Colonic mucosa (tissue), 4 donors: ENCODE measurements at places on chromosomes 4 and X. TPM values are rescaled to one million over a fixed set of nuclear protein-coding genes. Genes with fewer than 3 reads are reported as not detected.

ZFP42 gene
- not detected for total RNA-seq

C4orf36 gene
- not detected for total RNA-seq

GRCh38 chr4:4574792-4575191, 32.9 kb upstream of the STX18 start:
- no peaks in the 10 kb centered on the region for H3K36me3 ChIP-seq
- peak overlapping the region; percentile 59 for H3K4me3 ChIP-seq
- H3K4me1 ChIP-seq, result no peaks in the 10 kb centered on the region
- H3K27me3 ChIP-seq, result no peaks in the 10 kb centered on the region

DNA sequence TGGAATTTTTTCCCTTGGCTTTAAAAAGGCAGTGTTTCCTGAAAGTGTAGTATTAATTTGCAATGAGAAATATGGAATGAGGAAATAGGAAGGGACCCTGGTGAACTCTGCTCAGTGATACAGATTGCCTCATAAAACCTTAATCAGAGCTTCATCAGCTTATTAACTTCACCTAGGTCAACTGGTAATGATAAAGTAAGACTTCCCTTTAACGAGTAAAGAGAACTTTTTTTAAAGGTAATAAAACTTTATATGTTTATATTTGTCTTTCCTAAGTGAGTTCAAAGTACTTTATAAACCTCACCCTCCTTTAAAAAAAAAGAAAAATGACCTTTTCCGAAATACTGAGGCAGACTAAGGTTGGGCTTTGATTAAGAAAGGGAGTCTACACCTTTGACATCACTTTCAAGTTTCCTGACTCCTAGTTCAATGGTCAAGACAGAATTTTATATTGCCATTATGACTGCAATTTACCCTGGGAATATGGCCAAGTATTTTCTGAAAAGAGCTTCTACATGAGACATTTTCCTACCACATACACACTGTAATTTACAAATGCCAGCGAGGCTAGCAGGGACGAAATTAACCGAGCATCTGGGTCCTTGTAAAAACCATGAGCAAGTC, 706.3 kb upstream of the TENM3 start:
- H3K36me3 ChIP-seq, result no peaks in the 10 kb centered on the region
- no peak overlapping the region for H3K4me3 ChIP-seq
- H3K4me1 ChIP-seq, result peaks cover 10% of the 10 kb centered on the region
- H3K27me3 ChIP-seq, result no peaks in the 10 kb centered on the region

TCP11X2 gene
- not detected for total RNA-seq

TAB3 gene
- 22.2 TPM for total RNA-seq

SRPK3 gene
- 2.3 TPM for total RNA-seq

PNCK gene
- total RNA-seq, result 11.1 TPM

NLRP2B gene
- not detected for total RNA-seq

ADH1A gene
- 0.16 TPM for total RNA-seq

- no peaks in the 10 kb centered on the region for H3K4me1 ChIP-seq
- H3K27ac ChIP-seq, result no peak overlapping the region
- no peak overlapping the region for H3K4me3 ChIP-seq
Measured at GRCh38 chr4:152009031-152009670, 248.3 kb upstream of the GATB start.

GRCh38 chr4:179145746-179146525, 1703.7 kb upstream of the AGA start:
- H3K4me1 ChIP-seq, result no peaks in the 10 kb centered on the region
- no peak overlapping the region for H3K4me3 ChIP-seq
- no peaks in the 10 kb centered on the region for H3K27me3 ChIP-seq
- H3K36me3 ChIP-seq, result no peaks in the 10 kb centered on the region

- H3K27me3 ChIP-seq, result no peaks in the 10 kb centered on the region
- H3K4me3 ChIP-seq, result peak overlapping the region; percentile 30
- H3K27ac ChIP-seq, result no peak overlapping the region
- H3K4me1 ChIP-seq, result no peaks in the 10 kb centered on the region
- H3K36me3 ChIP-seq, result no peaks in the 10 kb centered on the region
Measured at GRCh38 chrX:53071604-53072417, 10.4 kb upstream of the TSPYL2 start.

- no peaks in the 10 kb centered on the region for H3K36me3 ChIP-seq
- no peak overlapping the region for H3K4me3 ChIP-seq
- H3K27ac ChIP-seq, result no peak overlapping the region
- no peaks in the 10 kb centered on the region for H3K27me3 ChIP-seq
- H3K4me1 ChIP-seq, result no peaks in the 10 kb centered on the region
Measured at GRCh38 chrX:149469406-149469805, 35.7 kb downstream of the IDS start.

- no peak for DNase-seq
- H3K27ac ChIP-seq, result no peak overlapping the region
- H3K36me3 ChIP-seq, result no peaks in the 10 kb centered on the region
- no peak overlapping the region for H3K4me3 ChIP-seq
Measured at GRCh38 chrX:14673236-14673635, 143.9 kb downstream of the GLRA2 start.

- no peaks in the 10 kb centered on the region for H3K27me3 ChIP-seq
- no peak overlapping the region for H3K27ac ChIP-seq
- H3K4me1 ChIP-seq, result no peaks in the 10 kb centered on the region
- H3K4me3 ChIP-seq, result no peak overlapping the region
Measured at GRCh38 chrX:140180585-140180984, 215.3 kb upstream of the CXorf66 start.

DNA sequence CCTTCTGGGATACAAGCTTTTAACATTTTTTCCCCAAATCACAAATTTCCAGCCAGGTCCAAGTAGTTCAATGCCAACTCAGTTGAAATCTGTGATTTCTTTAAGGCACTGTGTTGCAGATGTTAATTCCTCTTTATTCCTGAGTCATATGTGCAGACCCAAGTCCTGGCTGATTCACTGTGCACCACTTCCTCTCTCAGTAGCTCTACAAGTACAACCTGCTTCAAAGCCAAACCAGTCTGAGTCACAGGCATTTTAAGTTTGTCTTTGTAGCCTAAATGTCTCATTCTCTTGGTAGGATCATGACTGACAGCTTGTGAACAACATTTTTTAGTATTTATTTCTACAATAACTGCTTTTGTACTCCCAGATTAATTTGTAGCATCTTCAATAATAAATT, 165.6 kb upstream of the S100G start:
- no peak overlapping the region for H3K4me3 ChIP-seq
- H3K27ac ChIP-seq, result no peak overlapping the region
- no peaks in the 10 kb centered on the region for H3K27me3 ChIP-seq
- DNase-seq, result no peak

- no peaks in the 10 kb centered on the region for H3K36me3 ChIP-seq
- no peaks in the 10 kb centered on the region for H3K4me1 ChIP-seq
- H3K27me3 ChIP-seq, result no peaks in the 10 kb centered on the region
- no peak overlapping the region for H3K27ac ChIP-seq
- no peak overlapping the region for H3K4me3 ChIP-seq
- DNase-seq, result no peak
Measured at GRCh38 chr4:78520808-78521226, 30.8 kb upstream of the ANXA3 start.

ABCG2 gene
- total RNA-seq, result 18.8 TPM

GRCh38 chrX:45740291-45740690, 539.6 kb upstream of the DIPK2B start:
- DNase-seq, result no peak
- H3K27ac ChIP-seq, result no peak overlapping the region
- no peak overlapping the region for H3K4me3 ChIP-seq
- no peaks in the 10 kb centered on the region for H3K27me3 ChIP-seq

GRCh38 chrX:134470013-134470412, 10.0 kb downstream of the HPRT1 start:
- DNase-seq, result no peak
- no peaks in the 10 kb centered on the region for H3K36me3 ChIP-seq
- H3K4me1 ChIP-seq, result no peaks in the 10 kb centered on the region
- H3K4me3 ChIP-seq, result no peak overlapping the region
- no peak overlapping the region for H3K27ac ChIP-seq

- no peak for DNase-seq
- no peaks in the 10 kb centered on the region for H3K27me3 ChIP-seq
- H3K4me3 ChIP-seq, result no peak overlapping the region
- no peaks in the 10 kb centered on the region for H3K36me3 ChIP-seq
- H3K4me1 ChIP-seq, result no peaks in the 10 kb centered on the region
- no peak overlapping the region for H3K27ac ChIP-seq
Measured at GRCh38 chrX:129737916-129738315, 863 bp upstream of the XPNPEP2 start.

AFF2 gene
- total RNA-seq, result 0.05 TPM

CPLX1 gene
- total RNA-seq, result 2.7 TPM

GRCh38 chr4:89797117-89797516, 39.8 kb downstream of the SNCA start:
- H3K4me3 ChIP-seq, result no peak overlapping the region
- H3K4me1 ChIP-seq, result no peaks in the 10 kb centered on the region
- DNase-seq, result no peak

GRCh38 chr4:112288455-112288854, 2.8 kb upstream of the TIFA start:
- no peak for DNase-seq
- no peaks in the 10 kb centered on the region for H3K27me3 ChIP-seq
- H3K4me3 ChIP-seq, result no peak overlapping the region
- peak overlapping the region; percentile 2 for H3K27ac ChIP-seq
- H3K4me1 ChIP-seq, result no peaks in the 10 kb centered on the region

DNA sequence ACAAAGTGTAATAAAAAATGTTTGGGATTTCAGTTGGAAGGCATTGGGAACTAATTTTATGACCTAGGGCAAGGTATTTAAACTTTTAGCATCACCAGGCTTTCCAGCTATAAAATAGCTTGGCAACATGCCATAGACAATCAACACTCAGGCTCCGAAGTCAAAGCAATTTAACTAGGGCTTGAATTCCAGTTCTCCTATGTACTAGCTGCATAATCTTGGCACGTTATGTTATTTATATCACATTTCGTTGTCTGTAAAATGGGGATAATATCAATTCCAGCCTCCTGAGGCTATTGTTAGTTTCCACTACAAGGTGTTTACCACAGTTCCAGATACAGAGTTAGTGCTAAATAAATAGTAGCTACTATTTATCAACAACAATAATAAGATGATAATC, 78.8 kb downstream of the DMD start:
- no peak overlapping the region for H3K27ac ChIP-seq
- H3K4me1 ChIP-seq, result no peaks in the 10 kb centered on the region
- DNase-seq, result no peak
- H3K36me3 ChIP-seq, result no peaks in the 10 kb centered on the region
- no peak overlapping the region for H3K4me3 ChIP-seq
- no peaks in the 10 kb centered on the region for H3K27me3 ChIP-seq

- no peak overlapping the region for H3K4me3 ChIP-seq
- H3K4me1 ChIP-seq, result no peaks in the 10 kb centered on the region
- H3K36me3 ChIP-seq, result no peaks in the 10 kb centered on the region
- H3K27ac ChIP-seq, result no peak overlapping the region
- DNase-seq, result no peak
Measured at GRCh38 chrX:37809970-37810369, 30.1 kb downstream of the CYBB start.

GRCh38 chr4:104559502-104559901, 64.8 kb upstream of the CXXC4 start:
- DNase-seq, result no peak
- H3K27ac ChIP-seq, result no peak overlapping the region
- no peaks in the 10 kb centered on the region for H3K36me3 ChIP-seq
- H3K4me1 ChIP-seq, result no peaks in the 10 kb centered on the region

- no peaks in the 10 kb centered on the region for H3K36me3 ChIP-seq
- no peak overlapping the region for H3K27ac ChIP-seq
- no peak overlapping the region for H3K4me3 ChIP-seq
- no peaks in the 10 kb centered on the region for H3K4me1 ChIP-seq
Measured at GRCh38 chr4:23819041-23819511, 70.8 kb downstream of the PPARGC1A start.

YIPF7 gene
- total RNA-seq, result not detected

REPS2 gene
- 22.7 TPM for total RNA-seq

DNA sequence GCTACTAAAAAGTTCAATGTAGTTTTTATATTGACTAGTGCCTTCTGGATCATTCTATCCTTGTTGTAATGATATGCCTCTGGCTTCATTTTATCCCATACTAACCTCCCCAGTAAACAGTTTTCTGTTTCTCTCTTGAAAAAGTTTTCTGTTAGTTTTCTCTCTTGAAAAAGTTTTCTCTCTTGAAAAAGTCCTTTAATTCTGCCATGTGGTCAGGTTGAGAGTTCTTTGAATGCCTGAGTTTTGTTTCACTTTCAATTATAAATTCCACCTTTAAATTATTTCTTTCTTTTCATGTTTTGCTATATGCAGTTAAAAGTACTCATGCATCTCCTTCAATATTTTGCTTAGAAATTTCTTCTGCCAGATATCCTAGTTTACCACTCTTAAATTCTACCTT, 1139.6 kb downstream of the STPG2 start:
- H3K27me3 ChIP-seq, result no peaks in the 10 kb centered on the region
- no peak for DNase-seq
- H3K4me3 ChIP-seq, result no peak overlapping the region
- H3K36me3 ChIP-seq, result no peaks in the 10 kb centered on the region

ADGRG4 gene
- total RNA-seq, result not detected

CYLC1 gene
- total RNA-seq, result not detected

CLDN2 gene
- total RNA-seq, result 0.58 TPM

DNA sequence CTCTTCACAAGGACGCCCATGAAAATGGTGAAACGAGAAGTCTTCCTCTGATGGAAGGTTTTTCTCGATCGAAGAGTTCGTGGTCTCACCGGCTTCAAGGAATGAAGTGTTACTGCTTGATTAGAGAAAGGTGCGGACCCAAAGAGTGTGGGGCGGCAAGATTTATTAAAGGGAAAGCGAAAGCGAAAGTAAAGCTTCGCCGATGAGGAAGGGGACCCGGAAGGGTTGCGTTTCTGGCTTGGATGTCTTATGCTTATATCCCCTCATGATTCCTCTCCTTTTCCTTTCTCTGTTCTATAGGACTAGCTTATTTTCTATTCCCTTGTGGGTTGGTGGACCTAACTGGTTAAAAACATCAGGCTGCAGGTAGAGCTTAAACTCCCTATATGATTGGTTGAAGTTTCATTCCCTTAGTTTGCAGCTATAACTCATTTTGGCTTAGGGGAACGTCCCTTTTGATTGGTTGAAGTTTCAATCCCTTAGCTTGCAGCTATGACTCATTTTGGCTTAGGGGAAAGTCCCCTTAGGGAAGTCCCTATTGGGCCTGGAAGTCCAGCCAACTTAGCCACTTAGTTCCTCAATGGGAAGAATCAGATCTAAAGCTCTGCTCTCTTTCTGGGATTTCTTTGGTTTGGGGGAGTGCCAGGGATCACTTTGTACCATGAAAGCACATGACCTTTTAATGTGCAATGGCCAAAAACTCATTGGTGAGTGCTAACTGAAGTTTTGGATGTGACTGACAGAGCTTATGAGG, 1025.0 kb upstream of the PCDH10 start:
- H3K27me3 ChIP-seq, result no peaks in the 10 kb centered on the region
- no peak overlapping the region for H3K27ac ChIP-seq
- H3K4me3 ChIP-seq, result no peak overlapping the region
- H3K4me1 ChIP-seq, result no peaks in the 10 kb centered on the region

GRCh38 chr4:114866901-114867670, 246.3 kb downstream of the NDST4 start:
- no peaks in the 10 kb centered on the region for H3K4me1 ChIP-seq
- no peak overlapping the region for H3K27ac ChIP-seq
- no peak for DNase-seq
- no peaks in the 10 kb centered on the region for H3K36me3 ChIP-seq
- H3K27me3 ChIP-seq, result no peaks in the 10 kb centered on the region

DNA sequence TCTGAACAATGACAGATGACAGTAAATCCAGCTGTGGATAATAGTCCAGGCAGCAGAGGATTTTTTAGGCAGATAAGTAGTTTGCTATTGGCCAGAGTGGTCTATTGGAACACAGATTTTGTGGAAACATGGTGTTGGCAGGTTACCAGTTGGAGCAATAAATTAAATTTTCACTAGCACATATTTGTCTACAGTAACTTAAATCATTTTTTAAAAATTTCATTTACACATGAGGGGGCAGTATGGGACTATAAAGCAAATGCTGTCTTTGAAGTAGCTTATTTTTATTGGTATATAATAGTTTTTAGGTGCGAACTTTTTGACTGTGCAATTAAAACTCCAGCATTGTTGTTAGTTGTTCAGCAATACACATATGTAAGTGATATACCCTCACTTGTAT, 289.8 kb downstream of the ARHGAP10 start:
- no peaks in the 10 kb centered on the region for H3K4me1 ChIP-seq
- DNase-seq, result no peak
- H3K27ac ChIP-seq, result no peak overlapping the region
- H3K36me3 ChIP-seq, result no peaks in the 10 kb centered on the region
